ENCODE measurements at places on chromosomes 2 and 18.

DNA sequence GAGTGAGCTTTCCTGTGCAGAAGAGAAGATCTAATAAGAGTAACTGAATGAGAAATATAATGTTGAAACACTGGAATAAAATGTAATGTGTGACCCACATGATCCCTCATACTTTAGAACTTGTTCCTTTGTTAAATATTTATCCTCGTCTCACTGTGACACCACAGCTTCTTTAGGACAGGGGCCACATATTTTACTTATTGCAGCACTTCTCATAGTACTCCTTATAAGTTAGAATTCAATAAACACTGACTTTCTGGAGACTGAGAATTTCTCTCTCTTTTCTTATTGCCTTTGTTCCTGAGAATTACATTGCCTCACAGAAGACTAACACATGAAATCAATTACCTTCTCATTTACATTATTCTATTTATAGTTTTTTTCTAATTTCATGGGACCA is 1234.6 kb upstream of the CHAC2 start:
- no peak for DNase-seq

DNA sequence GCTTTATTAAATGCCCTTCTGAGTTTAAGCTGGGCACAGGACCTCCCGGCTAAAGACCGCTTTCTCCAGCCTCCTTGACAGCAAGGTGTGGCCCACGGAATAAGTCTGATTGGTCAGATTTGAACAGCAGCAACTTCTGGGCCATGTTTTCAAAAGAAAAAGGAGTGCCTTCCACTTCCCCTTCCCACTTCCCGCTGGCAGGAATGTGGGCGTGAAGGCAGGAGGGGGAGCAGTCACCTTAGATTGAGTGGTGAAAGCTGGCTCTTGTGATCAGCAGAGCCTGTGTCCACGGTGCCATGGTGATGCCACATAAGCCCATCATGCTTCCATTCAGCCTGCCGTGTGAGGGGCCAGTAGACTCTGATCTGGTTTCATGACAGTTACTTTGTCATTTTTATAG is 136.6 kb upstream of the GLI2 start:
- DNase-seq, result no peak

DNA sequence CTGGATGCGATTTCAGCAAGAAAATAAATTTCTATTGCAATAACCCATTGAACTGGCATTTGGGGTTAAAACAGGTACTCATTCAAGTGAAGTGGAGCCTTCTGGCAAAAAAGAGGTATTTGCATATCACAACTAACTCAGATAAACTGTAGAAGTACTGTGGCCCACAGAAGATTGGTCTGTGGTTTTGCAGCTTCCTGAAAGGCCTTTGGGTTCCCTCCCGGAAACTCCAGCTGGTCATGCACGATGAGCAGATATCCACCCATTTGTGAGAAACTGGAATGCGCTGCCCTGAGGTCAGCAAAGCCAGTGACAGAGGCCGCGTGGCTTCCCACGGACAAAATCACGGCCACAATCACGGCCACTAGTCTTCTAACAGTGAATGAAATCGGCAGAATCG is 106.3 kb downstream of the EPHA4 start:
- DNase-seq, result no peak

DNA sequence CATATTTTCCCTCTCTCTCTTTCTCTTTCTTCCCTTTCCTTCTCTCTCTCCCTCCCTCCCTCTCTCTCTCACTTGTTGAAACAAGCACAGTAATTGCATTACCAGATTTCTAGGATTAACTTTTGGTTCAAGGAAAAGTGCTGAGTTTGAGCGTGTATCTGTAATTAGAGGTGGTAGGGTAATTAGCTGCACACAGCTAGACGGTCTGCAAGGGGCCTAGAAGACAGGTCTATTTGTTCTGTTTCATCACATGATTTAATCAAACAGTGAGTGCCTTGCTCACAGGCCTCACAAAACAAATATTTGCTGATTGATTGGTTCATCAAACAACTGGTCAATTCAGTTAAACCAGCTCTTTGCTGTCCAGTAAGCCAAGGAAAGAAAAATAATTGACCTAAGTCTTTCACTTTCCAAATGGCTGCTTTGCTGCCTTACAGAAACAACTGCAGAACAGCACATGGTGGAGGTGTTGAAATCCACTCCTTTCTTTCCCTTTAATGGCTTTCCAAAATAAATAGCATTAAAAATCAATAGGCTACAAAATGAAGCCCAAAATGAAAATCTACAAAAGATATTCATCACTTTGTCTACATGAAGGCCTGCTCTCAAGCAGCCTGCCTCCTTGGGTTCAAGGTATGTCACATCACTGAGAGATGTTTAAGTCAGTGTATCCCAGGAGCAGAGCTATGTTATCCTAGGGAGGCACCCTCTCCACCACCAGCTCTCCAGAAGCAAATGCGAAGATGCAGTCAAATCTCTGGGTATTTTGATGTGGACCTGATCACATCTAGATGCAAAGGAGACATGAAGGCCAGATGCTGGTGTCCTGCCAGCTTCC is 264.4 kb upstream of the SIX2 start:
- DNase-seq, result no peak

DNA sequence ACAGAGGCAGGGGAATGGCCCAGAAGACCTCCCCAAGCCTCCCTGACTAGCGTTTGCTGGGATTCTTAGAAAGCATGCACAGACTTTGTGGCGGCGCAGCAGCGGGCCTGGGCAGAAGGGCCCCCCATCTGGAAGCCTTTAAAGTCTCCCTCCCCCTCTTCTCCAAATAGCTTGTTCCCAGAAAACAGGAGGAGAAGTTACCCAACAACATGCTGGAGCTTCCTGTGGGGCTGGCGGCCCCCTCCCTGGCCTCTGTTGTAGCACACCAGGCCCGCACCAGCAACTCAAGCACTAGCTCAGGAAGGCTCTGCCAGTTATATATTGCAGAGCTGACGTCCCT is 334.8 kb downstream of the DYSF start:
- DNase-seq, result no peak

- DNase-seq, result no peak
Measured at GRCh38 chr2:201403880-201404279, 46.7 kb upstream of the FLACC1 start.

GRCh38 chr18:49638209-49638785 is 76.4 kb downstream of the LIPG start:
- DNase-seq, result no peak
